ENCODE measurements at places on chromosomes 5 and 9.

DNA sequence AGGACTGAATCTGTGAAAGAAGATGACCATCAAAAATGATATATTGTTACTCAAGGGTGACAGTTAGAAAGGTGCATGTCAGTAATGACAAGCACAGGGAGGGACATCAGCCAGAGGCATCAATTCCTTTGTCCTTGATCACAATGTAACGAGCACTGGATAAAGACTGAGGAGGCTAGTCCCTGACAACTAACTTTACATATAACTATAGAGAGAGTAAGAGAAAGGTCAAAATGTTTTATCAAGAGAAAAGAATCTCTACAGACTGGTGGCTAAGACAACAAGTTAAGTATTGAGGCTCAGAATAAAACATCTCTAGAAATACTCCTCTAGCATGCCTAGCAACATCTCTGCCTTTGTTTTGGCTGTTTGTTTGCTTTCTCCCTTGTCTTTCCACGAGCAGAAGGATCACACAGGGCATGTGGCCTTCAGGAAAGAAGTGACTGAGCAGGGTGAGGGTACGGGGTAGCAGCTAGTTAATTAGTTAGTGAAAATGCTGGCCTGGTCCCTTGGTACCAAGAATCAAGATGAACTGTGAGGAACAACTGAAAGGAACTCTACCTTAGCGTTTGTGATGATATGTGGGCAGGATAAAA, 724.1 kb upstream of the MEF2C start:
- DNase-seq, result no peak

DNA sequence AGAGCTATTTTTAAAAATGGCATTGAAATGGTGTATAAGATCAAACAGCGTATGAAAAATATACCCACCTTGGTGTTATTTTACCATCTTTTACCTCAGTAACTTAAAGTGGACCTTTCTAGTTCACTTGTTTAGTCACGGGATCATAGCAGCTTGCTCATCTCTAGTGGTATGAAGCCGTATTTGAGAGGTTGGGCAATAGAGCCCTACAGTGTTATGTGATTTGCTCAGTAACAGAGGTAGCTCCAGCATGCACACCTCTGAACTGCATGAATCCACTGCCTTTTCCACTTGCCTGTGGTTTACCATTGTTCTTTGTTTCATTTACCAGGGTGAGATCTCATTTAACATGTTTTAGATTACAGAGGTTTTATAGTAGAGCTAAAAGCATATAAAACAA, 134.4 kb downstream of the ATG10 start:
- no peak for DNase-seq

- DNase-seq, result no peak
These were observed 35.1 kb upstream of the EXOC3 start for GRCh38 chr5:407801-408268.

DNA sequence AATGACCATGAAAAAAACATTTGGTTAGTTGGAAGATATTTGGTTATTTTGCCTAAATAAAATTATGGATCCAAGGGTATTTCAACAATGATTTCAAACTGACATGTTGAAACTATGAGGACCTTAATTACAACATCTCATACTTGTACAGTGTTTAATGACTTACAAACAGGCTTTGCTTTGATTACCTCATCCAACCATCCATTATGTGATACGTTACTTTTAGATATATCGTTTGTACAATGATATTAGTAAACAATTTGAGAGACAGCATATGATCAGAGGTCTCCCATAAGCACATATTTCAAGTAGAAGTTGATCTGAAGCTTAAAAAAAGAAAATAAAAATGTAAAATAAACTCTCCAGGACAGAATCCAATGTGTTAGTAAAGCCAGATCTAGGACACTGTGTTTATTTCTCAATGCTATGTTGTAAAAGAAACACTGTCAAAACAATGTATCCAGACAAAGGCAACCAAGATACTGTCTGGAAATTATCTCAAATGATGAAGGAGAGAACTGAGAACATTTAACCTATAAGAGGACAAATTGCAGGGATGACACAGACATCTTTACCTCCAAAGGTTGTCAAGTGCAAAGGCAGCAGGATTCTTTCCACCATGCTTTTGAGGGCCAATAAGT, 116.0 kb upstream of the TARS1 start:
- DNase-seq, result no peak

DNA sequence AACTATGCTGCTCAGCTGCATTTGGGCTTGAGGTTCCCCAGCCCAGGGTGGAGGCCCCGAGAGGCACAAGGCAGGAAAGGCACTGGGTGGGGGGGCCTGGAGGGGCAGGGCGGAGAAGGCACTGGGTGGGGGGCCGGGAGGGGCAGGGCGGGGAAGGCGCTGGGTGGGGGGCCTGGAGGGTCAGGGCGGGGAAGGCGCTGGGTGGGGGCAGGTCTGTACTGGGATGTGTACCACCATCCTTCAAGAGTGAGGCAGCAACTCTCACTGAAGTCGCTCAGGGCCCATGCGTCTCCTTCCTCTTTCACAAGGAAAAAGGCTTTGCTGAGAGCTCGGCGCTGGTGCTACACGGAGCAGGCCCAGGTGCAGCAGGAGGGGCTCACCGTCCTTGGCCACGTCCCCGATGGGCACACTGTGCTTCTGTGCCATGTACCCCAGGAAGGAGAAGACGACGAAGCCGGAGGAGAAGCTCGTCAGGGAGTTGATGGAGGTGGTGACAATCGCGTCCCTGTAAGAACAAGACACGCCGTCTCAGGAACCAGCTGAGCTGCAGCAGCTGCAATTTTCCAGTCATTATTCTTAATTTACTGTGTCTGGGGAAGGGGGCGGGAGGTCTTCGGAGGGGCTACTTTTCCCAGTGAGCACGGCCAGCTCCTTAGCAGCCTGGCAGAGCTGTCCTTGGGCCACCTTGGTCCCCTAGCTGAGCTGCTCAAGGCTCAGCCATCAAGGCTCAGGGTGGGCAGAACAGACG, 30.8 kb downstream of the SLC6A3 start:
- no peak for DNase-seq

DNA sequence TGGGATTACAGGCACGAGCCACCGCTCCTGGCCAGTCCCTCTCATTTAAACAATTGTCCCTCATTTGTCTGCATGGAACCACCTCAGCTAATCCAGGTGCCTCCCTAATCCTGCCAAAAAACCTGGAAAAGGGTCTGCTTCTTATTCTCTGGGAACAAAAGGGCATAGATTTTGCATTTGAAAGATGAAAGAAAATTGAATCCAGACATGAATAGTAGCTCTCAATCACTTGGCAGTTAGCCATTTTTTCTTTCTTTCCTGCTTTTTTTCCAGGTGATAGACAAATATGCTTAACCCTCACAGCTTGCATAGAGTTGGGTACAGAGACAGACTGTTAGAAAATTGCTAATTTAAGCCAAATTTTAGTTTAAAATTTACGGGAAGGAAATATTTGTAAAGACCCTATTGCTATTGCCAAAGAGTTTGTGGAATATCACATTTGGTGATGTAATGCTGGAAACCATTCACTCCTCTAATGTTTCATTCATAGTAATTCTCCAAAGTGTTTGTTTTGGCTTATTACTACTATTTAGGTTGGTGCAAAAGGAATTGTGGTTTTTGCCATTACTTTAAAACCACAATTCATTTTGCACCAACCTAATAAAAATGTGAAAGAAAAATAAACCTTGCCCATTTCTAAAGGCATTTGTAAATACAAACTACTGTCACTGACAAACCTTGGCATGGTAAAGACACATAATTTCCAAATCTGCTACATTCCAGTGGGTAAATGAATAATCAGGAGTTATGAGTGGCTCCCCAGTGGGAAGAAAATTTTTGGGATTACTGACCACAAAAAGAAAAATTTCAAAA, 80.5 kb upstream of the JAK2 start:
- peak; percentile 65 for DNase-seq

DNA sequence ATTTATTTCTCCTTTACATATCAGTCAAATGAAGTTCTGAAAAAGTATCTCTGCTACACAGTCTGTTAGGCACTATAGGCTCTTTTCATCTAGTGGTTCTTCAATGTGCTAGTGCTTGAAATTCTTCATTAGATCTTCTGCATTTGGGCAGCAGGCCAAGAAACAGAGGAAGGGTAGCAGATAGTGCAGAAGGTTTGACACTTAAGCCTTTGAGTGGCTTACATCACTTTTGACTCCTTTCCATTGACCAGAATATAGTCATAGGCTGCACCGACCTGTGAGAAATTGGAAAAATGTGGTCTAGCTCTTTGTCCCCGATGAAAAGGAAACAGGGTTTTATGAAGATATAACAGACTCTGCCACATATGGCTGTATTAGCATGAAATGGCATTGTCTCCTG, 459.5 kb upstream of the PTGER4 start:
- no peak for DNase-seq

DNA sequence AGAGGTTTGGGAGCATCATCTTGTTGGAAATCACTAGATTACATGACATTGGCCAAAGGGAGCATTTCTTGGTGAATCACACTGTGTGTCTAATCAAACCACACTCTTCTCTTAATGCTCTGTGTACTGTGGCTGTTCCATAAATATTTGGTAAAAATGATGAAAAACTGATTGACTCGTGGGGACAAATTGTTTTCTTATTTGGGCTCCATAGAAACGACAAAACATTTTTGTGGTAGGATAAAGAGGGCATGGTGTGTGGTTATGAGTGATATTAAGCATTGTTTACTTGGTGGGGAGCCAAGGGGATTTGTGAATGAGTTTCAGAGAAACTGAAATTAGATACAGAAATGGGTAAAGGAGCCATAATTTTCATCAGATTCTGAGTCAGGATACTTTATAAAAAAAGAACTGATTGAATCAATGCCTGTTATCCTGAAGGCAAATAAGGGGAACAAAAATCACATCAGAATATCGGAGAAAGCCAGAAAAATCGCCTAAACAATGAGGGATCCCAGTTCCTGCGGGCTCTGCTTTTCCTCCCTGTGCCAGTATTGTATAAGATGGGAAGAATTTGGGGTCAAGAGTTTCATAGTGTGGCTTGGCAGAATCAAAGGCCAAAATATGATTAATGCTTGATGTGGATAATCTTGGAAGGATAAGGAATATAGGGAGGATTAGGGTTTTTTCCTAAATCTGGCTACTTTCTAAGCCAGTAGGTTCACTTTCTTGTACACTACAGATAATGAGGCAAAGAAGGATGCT, 33.3 kb downstream of the FBXL7 start:
- DNase-seq, result no peak

DNA sequence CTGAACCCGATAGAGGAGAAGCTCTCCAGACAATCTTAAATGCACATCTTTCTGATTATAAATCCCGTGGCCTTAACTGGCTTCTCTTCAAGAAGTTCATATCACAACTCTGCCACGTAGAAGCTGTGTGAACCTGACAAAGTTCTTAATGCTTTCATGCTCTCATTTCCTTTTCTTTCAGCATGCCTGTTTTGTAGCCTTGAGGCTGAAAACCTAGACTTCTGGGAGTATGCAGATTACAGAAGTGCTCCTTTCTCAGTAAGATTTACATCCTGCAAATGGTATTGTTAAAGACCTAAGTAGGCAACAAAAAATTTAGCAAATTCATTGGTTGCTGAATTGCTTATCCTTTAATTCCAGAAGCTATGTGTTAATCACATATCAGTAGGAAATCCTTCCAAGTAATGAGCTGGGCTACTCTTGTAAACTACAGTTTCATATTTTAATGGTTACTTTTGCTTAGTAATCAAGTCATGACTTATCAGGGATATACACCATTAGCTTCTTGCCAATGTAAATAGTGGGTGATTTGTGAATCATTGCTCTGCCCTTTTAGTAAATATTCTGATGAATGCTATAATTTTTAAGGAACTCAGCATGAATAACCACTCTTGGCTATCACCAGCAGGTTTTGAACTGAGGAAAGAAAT, 334.7 kb downstream of the FBXL7 start:
- DNase-seq, result no peak

GRCh38 chr5:116340799-116341198, 233.8 kb downstream of the SEMA6A start:
- DNase-seq, result no peak

DNA sequence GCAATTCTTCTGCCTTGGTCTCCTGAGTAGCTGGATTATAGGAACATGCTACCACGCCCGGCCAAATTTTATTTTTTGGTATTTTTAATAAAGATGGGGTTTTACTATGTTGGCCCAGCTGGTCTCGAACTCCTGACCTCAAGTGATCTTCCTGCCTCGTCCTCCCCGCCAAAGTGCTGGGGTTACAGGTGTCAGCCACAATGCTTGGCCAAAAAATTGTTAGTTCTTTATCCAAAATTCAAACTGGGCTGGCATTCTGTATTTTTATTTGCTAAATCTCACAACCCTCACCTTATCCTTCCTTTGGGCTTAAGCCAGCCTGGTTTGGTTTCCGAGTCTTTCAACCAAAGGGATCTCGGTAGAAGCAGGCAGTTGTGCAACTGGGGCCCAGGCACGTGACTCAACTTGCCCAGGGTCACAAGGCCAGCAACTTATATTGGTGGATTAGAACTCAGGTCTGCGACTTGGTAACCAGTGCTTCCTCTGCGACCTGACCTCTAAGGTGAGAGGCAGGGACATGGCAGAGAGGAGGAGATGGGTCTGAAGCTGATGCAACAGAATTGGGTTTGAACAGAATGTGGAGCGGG, 26.5 kb upstream of the BOD1 start:
- no peak for DNase-seq

GRCh38 chr5:81631124-81631523, 119.8 kb downstream of the SSBP2 start:
- no peak for DNase-seq

GRCh38 chr5:83085106-83085505, 7.8 kb downstream of the XRCC4 start:
- DNase-seq, result no peak

DNA sequence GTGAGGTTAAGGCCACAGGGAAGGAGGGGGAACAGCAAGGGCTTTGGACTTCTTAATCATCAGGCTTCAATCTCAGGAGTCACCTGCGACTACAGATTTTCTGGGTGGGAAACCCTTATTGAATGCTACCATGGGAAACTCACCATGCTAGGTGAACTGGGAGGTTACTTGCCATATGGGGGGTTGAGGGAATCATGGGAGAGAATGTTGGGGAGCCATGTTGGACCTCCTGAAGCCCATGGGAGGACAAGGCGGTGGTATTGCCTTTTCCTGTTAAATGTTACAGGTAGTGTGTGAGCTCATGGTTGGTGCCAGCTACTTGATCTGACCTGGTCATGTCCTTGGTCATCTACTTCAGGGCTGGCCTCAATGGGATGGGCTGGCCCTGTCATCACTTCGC, 31.4 kb downstream of the NEUROG1 start:
- DNase-seq, result no peak

DNA sequence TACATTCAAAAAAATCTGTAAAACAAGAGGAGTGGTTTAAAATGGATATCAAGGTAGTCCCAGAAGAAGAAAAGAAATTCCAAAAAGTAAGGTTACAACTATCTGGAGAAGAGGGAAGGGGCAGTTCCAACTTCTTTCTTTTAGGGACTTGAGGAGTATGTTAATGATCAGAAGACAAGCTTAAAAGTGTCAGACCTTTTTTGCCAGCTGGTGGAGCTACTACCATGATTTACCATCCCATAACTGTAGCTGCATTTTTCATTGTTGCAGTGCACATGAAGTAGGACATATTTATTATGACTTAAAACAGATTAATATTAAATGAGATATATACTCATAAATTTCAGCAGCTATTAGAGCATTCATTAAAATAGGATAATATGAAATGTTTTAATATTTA, 158.5 kb upstream of the RGS7BP start:
- DNase-seq, result no peak
